ENCODE measurements at places on chromosomes 13 and 19.

GRCh38 chr19:6023085-6023682 is 45.2 kb upstream of the RANBP3 start:
- no peak for DNase-seq

- no peak for DNase-seq
Measured at GRCh38 chr13:99690426-99691174, 189.3 kb downstream of the TM9SF2 start.

GRCh38 chr13:106274551-106275203 is 260.8 kb downstream of the EFNB2 start:
- DNase-seq, result no peak

DNA sequence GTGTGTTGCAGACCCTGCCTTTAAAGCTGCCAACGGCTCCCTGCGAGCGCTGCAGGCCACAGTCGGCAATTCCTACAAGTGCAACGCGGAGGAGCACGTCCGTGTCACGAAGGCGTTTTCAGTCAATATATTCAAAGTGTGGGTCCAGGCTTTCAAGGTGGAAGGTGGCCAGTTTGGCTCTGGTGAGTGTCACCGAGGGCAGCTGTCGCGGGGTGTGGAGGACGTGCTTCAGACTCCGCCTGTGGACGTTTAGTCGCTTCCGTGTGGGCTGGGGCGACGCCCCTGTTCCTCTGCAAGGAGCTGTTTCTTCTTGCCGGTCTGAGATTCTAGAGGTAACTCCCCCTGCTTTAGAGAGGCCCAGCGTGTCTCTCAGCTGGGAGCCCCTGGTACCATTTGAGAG is 24.5 kb downstream of the LAMP1 start:
- DNase-seq, result no peak

DNA sequence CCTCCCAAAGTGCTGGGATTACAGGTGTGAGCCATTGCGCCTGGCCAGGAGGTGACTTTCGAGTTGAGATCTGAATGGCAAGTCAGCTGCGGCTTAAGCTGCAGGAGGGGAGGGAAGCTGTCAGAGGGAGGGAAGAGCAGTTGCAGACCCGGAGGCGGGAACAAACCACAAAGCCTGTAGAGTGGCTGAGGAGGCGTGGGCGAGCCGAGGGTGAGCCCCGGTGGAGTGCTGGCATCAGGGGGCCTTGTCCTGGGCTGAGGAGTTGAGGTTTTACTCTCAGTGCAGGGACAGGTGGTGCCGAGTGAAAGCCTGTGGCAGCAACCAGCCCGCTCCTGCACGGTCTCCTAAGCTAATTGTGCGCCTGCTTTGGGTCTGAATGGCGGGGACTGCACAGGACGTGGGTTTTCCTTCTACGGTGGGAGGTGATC is 24.2 kb downstream of the PPP1R37 start:
- DNase-seq, result peak; percentile 66

GRCh38 chr19:19946226-19946625 is 45.5 kb downstream of the ZNF93 start:
- no peak for DNase-seq

DNA sequence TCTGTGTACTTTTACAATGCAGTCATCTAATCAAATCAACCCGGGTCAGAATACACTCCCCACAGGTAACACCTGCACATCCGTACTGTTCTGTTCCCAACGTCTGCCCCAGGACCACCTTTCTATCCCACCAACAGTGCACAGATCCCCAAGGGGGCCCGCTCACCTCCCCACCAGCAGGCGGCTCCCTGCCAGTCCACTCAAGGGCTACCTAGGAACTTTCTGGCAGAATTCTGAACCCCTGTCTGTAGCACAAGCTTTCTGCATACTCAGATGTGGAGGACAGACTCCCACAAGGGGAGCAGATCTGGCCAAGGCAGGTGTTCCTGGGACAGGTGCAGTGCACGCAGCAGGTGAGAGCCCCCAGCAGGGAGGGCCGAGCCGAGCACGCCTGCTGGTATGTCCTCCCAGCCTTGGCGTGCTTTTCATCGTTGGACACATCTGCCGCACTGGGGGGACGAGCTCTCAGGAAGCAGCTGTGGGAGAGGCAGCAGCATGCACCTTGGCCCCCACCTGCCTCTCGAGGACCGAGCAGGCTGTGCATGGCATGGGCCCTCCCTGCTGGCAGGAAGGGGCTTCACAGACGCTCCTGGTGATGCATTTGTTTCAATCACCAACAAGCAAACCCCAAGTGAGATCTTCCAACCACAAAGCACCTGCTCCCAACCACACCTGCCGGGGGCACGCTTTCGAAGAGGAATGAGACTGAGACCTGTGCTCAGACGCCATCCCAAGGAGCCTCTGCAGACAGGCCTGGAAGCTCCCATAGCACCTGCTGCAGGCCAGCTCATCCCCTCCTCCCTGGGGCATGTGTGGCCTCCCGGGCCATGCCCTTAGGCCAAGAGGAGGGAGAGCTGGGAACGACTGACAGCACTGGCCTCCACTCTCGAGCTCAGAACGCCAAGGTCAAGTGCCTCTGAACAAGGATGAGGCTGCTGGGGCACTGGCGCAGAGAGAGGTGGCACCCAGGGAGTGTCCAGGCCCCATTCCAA is 35.9 kb downstream of the RAB20 start:
- DNase-seq, result no peak

DNA sequence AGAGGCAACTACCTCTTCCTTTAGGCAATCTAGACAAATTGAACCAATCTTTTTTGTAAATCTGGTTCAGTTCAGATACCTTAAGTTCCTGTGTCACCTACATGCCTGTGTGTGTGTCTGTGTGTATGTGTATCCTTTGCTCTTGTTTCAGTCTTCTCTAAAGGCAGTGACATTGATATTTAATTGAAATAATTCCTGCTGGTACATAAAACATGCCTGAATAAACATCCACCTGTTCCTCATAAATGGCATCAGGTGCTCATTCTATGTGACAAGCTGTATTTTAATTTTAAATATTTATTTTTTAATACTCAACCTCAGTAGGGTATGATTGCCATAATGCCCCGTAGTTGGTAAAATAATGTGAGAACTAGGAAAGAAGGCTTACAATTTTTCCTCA is 1606.4 kb upstream of the PRR20A start:
- no peak for DNase-seq

DNA sequence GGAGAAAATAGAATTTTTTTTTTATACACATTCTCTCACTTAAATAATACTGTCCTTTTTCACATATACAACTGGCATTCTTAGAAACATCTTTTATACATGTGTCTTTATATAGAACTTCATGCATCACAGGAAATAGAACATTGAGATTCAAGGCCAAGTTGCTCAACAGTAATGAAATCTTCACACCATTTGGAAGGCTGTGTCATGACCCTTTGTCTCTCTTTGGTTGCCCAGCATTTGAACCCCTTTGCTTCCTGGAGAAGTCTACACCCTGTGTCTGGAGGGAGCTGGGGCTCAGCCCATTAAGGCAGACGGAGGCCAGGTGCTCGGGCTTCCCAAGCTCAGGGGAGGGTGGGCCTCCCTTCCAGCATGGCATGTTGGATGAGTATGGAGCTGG is 41.1 kb downstream of the B3GLCT start:
- no peak for DNase-seq

- DNase-seq, result no peak
Measured at GRCh38 chr19:39139305-39139874, 13.8 kb downstream of the PAK4 start.

- DNase-seq, result no peak
Measured at GRCh38 chr13:68551701-68552522, 1321.8 kb upstream of the PCDH9 start.

GRCh38 chr19:11154683-11155047 is 917 bp downstream of the SPC24 start:
- no peak for DNase-seq

DNA sequence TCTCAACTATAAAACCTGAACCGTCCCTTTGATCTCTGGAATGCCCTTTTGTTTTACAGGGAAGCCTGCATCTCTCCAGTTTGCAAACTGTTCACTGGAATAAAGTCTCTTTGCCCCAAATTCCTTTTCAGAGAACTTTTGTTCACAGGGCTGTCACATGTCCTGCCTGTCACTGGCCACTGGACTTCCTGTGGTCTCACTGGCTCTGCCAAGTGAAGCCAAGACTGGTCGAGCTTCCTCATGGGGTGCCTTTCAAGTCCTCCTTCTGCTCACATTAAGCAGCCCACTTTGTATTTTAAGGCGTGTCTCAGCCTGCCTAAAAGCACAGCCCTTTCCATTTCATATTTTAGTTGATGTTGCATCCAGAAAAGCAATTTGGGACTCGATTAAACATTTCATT is 215.7 kb downstream of the KATNAL1 start:
- no peak for DNase-seq

GRCh38 chr13:38703255-38703654 is 16.4 kb downstream of the FREM2 start:
- no peak for DNase-seq

GRCh38 chr13:42068886-42069285 is 20.4 kb downstream of the DGKH start:
- DNase-seq, result no peak

DNA sequence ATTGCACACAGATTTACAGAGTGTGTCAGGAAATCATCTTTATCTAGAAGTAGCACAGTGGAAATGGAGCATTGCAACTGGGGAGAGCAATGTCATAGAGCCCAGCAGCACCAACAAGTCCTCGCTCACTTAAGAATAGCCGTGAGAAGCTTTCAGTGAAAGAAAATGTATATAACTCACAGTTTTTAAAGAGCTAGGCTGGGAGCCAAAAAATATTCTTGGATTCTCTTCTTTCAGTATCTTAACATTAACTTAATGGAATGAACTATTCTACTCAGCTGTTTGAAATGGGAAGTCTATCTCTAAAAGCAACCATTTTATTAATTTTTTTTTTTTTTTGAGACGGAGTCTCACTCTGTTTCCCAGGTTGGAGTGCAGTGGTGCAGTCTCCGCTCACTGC is 329.6 kb downstream of the COG6 start:
- DNase-seq, result no peak

- no peak for DNase-seq
Measured at GRCh38 chr13:113949546-113949945, 24.3 kb downstream of the C13orf46 start.

- no peak for DNase-seq
Measured at GRCh38 chr19:5099701-5100221, 130.8 kb downstream of the KDM4B start.

DNA sequence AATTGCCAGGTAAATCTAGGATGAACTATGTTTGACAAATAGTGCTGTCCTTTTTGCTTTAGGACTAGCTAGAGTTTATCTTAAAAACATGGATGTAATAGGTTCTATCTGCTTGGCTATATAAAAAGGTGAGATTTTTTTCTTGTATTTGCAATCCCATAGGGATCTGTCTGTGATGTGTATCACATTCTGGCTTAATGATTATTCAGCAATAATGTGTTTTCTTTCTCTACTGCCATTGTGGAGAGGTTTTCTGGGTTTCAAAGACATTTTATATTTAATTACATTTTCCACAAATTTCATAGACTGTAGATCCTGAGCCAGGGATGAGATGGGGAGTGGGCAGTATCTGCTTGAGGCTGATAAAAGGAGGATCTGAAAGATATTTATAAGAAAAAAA is 277.8 kb upstream of the SLITRK5 start:
- no peak for DNase-seq

GRCh38 chr13:99356262-99357091 is 49.3 kb upstream of the GPR183 start:
- DNase-seq, result peak; percentile 33

GRCh38 chr19:42068756-42069571 is 1.0 kb downstream of the GRIK5 start:
- DNase-seq, result no peak

- no peak for DNase-seq
Measured at GRCh38 chr13:40452038-40452666, 214.3 kb downstream of the FOXO1 start.

- DNase-seq, result peak; percentile 33
Measured at GRCh38 chr19:33235996-33236350, 10.3 kb upstream of the SLC7A10 start.

GRCh38 chr13:112693831-112694497 is 4.1 kb downstream of the ATP11A start:
- no peak for DNase-seq

GRCh38 chr19:48206397-48207093 is 36.1 kb downstream of the ZSWIM9 start:
- DNase-seq, result no peak

- peak; percentile 82 for DNase-seq
Measured at GRCh38 chr19:49148784-49149651, 6.2 kb downstream of the HRC start.

- DNase-seq, result no peak
Measured at GRCh38 chr13:58463841-58464240, 832.3 kb downstream of the PCDH17 start.

DNA sequence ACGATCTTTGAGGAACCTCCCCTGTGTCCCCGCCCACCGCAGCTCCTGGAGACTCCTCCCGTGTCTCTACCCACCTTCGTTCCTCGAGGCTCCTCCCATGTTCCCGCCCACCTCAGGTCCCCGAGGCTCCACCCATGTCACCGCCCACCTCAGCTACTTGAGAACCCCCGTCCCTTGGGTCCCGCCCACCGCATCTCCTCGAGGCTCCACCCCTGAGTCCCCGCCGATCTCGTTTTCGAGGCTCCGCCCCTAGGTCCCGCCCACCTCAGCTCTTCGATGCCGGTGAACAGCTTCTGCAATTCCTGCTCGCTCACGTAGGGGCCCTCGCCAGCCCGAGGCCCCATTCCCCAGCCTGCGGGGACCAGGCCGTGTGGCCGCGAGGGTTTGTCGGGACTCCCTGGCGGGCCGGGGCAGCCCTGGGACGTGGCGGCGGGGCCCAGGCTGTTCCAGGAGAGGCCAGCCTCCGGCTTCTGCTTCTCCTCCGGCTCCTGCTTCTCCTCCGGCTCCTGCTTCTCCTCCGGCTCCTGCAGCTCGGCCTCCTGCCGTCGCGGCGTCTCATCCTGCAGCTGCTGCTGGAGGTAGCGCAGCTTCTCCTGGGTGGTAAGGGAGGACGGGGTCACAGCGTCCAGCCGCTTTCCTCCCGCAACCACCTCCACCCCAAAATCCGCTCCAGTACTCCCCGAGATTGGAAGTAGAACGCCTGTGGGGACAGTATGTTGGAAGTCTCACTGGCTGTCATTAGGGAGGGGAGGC is 16.7 kb downstream of the TSKS start:
- peak; percentile 38 for DNase-seq

- DNase-seq, result no peak
Measured at GRCh38 chr19:46112527-46112926, 12.0 kb downstream of the IGFL3 start.

- no peak for DNase-seq
Measured at GRCh38 chr13:31790992-31791391, 51.7 kb downstream of the RXFP2 start.

DNA sequence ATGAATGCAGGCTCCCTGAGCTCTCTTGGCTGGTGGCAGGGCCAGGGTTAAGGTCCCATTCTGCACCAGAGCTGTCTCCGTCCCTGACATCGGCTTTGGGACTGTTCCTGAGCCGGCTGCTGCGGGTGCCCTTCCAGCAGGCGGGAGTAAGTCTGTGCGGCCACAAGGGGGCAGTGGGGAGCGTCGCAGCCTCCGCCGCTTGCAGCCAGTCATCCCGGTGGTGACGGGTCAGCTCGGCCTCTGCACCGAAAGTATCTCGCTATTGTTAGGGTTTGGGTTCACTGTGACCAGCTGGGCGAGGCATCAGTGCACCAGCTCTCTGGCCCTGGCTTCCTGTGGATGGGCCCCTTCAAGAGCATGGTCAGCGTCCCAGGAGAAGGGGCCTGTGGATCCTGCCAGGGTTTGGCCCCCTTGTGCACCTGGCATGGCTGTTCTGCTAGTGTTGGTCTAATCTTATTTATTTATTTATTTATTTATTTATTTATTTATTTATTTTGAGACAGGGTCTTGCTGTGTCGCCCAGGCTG is 15.1 kb downstream of the NDUFB7 start:
- peak; percentile 77 for DNase-seq

GRCh38 chr13:80011448-80012212 is 329.3 kb downstream of the SPRY2 start:
- no peak for DNase-seq

GRCh38 chr19:4139614-4140236 is 13.7 kb upstream of the CREB3L3 start:
- peak; percentile 89 for DNase-seq
